Bronchial smooth muscle cell (primary cell): ENCODE measurements at places on chromosomes 3 and 15. TPM values are rescaled to one million over a fixed set of nuclear protein-coding genes. Genes with fewer than 3 reads are reported as not detected.

FBXO40 gene
- total RNA-seq, result not detected in 2 replicates

RABL3 gene
- 12.9 and 14.3 TPM in 2 replicates for total RNA-seq

DENND4A gene
- 10.7 and 17.7 TPM in 2 replicates for total RNA-seq

NPAP1 gene
- total RNA-seq, result under 0.01 TPM in 1 of 2 replicates, not detected in the other

LDHAL6B gene
- not detected in 2 replicates for total RNA-seq

CLDN16 gene
- not detected in 2 replicates for total RNA-seq

SMAD6 gene
- total RNA-seq, result 24.9 and 37.2 TPM in 2 replicates

CACNA2D3 gene
- total RNA-seq, result 0.16 TPM in 1 of 2 replicates, not detected in the other

RASA2 gene
- total RNA-seq, result 5.1 and 7.6 TPM in 2 replicates

SATB1 gene
- 12.1 and 15.2 TPM in 2 replicates for total RNA-seq

DAPK2 gene
- total RNA-seq, result 1.2 and 2.4 TPM in 2 replicates

NEK10 gene
- 16.7 and 41.3 TPM in 2 replicates for total RNA-seq

STRA6 gene
- 0.34 and 0.79 TPM in 2 replicates for total RNA-seq

PRR23C gene
- not detected in 2 replicates for total RNA-seq

RAB6B gene
- 0.16 and 0.52 TPM in 2 replicates for total RNA-seq

CALML4 gene
- total RNA-seq, result 1.2 and 2.7 TPM in 2 replicates

PRICKLE2 gene
- 24.9 and 34.5 TPM in 2 replicates for total RNA-seq

GCHFR gene
- total RNA-seq, result 1.6 and 6.3 TPM in 2 replicates

EOGT gene
- 23.0 and 26.0 TPM in 2 replicates for total RNA-seq

PATL2 gene
- 1.4 and 1.6 TPM in 2 replicates for total RNA-seq

TRIM42 gene
- total RNA-seq, result not detected in 2 replicates

RAB11A gene
- total RNA-seq, result 70.1 and 202 TPM in 2 replicates

MKRN3 gene
- 0.09 and 0.32 TPM in 2 replicates for total RNA-seq

EPHA3 gene
- 0.09 and 0.16 TPM in 2 replicates for total RNA-seq

FANCD2OS gene
- not detected in 2 replicates for total RNA-seq

HES1 gene
- total RNA-seq, result 2.4 and 4.7 TPM in 2 replicates

IMPG2 gene
- total RNA-seq, result 0.32 and 0.86 TPM in 2 replicates

MAGI1 gene
- 6.6 and 11.3 TPM in 2 replicates for total RNA-seq

RTP3 gene
- not detected in 2 replicates for total RNA-seq

MYO5C gene
- total RNA-seq, result 0.09 and 0.16 TPM in 2 replicates
